ENCODE measurements at places on chromosomes 3 and 15.

DNA sequence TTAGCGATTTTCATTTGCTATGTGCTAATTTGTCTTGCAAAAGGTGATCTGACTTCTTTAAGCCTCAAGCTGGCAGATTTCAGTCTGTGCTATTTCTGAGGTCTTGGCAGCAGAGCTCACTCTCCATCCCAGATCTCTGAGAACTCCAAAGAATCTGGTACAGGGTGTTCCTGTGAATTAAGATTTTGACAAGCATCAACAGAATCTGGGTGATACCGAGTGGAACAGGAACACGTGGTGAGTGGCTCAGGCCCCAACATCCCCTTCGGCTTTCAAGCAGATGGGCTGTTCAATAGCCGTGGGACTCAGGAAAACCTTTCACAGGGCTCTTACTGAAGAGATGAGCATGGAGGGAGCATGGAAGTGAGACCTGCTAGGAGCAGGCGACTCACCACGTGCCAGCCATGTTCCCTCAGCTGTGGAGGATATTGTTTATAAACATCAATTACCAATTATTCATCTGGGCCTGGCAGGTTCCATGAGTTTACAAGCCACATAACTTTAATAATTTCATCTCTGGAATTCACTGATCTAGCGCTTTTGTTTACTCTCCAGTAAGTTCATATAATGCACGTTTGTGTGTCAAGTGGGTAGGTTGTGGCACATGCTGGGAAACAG lies 103.4 kb upstream of the SELENOK start:
- DNase-seq = no peak

- no peak for DNase-seq
Observed at GRCh38 chr3:171678971-171679492, 131.3 kb downstream of the PLD1 start.

DNA sequence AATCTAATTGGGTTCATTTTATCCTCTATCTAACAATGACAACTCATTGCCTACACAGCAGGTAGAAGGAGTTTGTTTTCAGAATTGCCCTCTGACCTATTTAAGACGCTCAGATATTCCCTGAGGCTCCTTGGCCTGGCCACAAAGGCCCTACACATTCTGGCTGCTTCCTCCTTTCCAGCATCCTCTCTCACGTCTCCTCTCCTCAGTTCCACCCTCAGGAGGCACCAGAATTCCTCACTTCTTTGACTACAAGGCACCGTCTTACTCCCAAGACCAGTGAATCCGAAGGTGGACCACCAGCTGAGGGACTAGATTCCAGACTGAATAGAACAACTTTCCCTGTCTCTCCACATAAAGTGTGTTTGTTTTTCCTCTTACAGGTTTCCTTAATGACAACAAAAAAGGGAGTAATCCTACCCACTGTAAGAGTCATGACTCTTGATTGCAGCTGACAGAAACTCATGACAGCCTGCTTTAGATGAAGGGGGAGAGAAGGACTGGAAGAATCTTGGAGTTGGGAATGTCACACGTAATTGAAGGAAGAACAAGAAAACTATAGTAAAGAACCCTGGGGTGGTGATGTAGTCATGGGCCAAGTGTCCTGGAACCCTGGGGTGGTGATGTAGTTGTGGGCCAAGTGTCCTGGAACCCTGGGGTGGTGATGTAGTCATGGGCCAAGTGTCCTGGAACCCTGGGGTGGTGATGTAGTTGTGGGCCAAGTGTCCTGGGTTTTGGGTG lies 22.0 kb upstream of the MUC20 start:
- no peak for DNase-seq

DNA sequence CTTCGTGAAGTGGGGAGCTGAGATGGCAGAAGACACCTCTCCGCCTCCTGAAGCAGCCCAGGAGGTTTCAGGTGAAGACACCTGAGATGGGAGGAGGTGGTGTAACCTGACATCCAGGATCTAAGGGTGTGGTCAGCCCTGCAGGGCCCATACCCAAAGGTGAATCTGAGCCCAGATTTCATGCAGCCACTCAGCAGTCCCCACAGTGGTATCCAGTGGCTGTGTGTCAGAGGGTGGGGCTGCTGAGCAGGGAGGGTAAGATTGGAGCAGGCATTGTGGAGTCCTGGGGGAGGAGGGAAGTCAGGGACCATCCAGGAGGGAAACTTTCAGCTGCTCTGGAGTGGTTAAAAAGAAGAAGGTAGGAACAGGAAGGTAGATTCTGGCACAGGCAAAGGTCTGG lies 46.0 kb upstream of the SMAD6 start:
- no peak for DNase-seq

DNA sequence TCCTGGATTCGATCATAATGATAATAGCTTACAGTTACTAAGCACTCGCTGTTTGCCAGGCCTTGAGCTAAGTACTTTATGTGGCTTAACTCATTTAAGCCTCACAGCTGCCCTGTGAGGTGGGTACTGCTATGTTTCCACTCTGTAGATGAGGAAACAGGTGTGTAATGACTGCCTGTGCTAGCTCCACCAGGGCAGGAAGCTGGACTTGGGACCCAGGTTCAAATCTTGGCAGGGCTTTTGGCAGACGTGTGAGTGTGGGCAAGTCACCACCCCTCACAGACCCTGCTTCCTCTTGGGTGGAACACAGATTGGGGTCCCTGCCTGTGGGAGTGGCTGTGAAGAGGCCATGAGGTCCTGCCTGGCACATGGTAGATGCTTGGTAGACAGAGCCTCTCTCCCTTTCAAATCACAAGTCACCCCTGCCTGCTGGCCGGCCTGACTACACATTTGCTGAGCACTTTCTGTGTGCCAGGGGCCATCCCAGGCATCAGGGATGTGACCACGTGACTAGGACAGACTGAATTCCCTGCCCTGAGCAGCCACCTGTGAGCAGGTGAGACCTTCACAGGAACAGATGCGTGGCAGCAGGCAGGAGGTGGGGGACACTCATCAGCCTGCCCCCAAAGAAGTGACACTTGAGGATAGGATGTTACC lies 3.7 kb downstream of the EFCC1 start:
- DNase-seq = no peak

DNA sequence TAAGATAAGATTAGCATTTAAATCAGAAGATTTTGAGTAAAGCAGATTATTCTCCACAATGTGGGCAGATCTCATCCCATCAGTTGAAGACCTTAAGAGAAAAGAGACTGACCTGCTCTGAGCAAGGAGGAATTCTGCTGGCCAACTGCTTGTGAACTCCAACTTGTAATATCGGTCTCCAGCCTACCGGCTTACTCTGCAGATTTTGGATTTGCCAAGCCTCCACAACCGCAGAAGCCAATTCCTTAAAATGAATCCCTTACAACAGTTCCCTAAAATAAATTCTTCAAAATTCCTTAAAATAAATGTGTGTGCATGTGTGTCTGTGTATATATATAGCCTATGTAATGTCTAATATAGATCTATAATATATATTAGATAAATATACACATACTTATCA lies 107.4 kb upstream of the KLF13 start:
- no peak for DNase-seq

GRCh38 chr3:102301155-102301880 lies 133.5 kb upstream of the ZPLD1 start:
- no peak for DNase-seq

DNA sequence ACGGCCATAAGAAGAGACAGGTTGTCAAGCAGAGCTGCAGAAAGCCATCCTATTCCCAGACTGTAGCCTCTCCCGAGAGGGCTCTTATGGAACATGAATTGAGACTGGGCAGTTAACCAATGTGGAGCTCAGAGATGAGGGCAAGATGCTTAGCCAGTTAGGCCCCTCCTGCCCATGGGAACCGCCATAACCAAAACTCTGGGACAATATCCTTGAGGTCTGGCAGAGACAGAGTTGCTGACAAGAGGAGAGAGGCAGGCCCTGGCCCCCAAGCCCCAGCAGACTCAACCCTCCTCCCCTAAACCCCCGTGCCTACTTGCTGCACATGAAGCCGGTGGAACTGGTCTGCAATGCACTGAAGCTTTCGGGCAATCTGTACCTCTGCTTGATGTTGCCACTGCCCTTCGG lies 4.8 kb downstream of the BMF start:
- DNase-seq = no peak

DNA sequence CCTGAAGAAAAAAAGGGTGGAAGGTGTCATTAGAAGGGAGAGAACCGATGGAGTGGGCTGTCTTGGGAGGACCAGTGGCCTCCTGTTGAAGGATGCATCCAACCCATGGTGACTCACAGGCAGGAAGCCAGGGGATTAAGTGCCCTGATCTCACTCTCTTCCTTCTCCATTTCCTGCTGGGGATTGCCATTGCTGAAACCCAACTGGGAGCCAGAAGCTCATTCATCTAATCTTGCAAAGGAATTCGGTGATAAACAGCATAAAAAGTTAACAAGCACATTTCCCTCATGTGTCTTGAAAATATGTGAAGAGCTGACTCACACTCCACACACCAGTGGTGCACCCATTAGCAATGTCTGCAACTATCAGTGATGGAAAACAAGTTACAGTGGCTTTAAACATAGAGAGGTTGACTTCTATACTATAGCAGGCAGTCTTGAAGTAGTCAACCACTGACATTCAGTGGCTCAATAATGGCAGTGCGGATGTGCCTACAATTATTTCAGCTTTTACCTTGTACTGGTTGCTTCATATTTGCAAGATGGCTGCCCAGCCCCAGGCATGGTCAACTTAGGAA lies 12.8 kb upstream of the CSRNP1 start:
- no peak for DNase-seq

DNA sequence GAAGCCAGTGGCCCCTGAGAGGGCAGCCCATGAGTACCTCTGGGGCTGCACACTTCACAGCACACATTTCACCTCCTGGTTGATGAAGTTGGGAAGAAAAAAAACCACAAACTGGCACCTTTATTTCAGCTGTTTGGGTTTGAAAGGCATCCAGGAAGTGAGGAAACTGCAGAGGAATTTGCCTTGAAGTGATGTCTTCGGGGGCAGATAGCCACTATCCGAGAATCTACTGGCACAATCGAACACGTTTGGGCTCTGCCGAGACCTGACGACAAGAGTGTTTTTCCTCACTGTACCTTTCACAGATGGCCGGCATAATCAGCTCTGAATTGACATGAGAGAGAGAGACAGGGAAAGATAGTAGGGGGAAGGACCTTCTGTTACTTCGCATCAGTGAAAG lies 59.7 kb downstream of the LRIG1 start:
- no peak for DNase-seq

GRCh38 chr15:40787991-40788390 lies 18.2 kb downstream of the C15orf62 start:
- DNase-seq = no peak

DNA sequence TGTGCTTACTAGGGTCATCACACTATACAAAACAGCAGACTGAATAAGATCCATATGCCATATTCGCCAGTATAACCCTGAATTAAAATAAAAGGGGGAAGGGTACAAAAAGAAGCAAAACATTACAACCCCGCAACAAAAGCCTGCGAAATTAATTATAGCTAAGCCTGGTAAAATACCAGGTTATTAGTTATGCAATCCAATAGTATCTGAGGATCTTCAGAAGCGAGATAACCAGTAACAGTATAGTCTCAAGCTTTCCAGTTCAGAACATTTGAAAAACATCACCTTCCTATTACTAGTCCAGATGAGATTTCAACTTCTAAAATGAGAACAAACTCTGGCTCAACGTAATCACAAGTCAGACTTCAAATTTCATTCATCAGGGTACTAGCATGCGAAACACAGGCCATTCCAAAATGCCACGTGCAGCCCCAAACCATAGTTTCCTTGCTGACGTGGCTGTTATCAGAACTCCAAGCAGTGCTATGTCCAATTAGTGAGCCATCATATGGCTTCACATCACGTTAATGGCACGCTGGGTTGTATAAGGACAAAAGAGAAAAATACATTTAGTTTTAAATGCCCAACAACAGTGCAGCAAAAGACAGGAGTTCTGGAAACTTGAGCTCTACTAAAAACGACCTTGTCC lies 1.1 kb downstream of the SSR3 start:
- DNase-seq = no peak

GRCh38 chr3:181755959-181756358 lies 44.2 kb downstream of the SOX2 start:
- DNase-seq = no peak

DNA sequence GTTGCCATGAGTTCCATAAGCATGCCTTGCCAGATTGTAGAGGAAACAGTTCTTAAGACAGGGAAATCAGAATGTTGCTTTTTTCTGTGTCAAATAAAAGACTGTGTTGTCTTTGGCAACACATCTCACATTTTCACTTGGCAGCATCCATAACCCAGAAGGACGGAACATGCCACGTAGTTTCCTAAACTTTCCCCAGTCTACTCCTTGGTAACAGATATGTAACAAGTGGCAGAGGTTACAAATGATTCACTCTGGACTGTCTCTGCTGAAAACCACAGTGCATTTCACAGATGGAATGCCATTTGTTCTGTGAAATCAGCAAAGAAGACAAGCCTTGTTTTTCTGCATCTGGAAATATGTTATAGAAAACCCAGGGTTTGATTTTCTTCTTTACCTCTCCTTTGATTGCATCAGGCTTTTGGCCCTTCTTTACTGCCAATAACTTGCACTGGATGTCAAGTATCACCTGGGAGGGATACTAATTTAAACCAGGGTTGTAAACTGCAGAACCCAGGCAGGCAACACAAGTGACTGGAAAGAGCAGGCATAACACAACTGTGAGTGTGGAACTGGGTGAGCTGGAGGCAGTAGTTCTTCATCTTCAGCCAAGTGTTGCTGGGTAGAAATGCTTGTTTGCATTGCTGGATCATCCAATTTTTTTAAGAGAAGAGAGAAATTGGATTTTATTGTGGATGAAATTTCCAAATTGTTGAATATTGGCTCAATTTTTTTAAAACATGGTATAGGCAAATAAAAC lies 124.4 kb upstream of the FOXB1 start:
- no peak for DNase-seq

DNA sequence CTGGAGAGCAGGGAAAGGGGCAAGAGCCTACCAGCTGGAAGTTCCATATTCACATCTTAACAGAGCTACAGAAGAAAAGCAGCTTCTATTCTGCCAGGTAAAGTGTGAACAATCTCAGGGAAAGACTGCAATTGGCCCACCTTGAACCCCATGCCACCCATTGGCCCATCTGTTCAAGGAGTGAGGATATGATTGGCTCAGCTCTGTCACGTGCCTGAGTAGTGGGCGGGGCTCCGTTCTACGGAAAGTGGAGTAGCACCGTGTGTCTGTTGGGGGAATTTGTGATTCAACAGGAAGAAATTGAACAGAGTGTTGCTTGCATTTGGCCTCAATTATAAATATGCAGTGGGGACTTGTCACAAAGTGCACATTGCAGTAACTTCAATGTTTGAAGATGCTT lies 81.8 kb downstream of the MINAR1 start:
- DNase-seq = no peak

DNA sequence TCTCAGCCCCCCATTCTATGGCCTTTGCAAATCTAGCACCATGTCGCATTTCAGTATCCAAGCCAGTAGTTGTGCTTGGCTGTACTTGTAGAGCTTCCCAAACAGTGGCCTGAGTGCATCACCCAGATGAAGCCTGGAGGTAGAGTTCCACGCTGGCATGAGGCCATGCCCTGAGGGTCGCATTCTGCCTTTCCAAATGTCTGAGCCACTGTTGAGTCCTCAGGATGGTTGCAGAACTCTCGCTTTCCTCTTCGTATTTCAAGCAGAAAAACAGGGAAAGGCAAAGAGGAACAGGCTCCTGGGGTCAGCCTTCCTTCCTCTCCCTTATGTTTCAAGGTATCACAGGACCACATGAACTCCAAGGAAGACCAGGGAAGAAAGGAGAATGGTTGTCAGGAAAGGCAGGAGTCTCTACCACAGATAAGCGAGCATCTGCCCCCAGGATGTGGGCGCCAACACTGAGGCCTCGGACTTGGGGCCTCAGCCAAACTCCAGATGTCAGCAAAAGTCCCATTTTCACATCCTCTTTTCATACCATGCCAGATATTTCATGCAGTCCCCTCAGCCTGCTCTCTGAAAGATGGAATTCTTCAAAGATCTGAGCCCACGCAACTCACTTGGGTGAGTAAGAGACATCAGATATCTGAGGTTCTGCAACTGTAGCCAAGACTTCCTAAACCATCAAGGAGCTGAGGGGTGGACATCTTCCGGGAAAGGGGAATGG lies 19.4 kb upstream of the PRR20G start:
- no peak for DNase-seq
